Activated CD4-positive, alpha-beta memory T cell treated with anti-CD3 and anti-CD28 coated beads for 36 hours (primary cell): ENCODE measurements at places on chromosomes 2 and 18.

- DNase-seq = no peak
These were observed 559.5 kb upstream of the GCFC2 start for GRCh38 chr2:76270096-76270710.

DNA sequence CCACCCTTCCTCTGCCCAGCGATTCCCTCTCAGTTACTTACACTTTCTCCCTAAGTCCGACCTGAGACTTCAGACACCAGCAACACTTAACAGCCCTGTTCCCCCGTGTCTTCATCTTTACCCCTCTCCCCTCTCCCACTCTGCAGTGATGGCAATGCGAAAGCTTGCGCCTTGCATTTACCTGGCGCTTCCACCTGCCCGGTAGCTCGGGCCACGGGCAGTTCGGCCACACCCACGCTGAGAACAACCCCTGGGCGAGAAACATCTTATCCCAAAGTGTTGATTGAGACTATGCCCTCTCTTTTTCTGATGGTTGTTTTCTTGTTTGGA is 558 bp downstream of the DNAJC10 start:
- DNase-seq = no peak

DNA sequence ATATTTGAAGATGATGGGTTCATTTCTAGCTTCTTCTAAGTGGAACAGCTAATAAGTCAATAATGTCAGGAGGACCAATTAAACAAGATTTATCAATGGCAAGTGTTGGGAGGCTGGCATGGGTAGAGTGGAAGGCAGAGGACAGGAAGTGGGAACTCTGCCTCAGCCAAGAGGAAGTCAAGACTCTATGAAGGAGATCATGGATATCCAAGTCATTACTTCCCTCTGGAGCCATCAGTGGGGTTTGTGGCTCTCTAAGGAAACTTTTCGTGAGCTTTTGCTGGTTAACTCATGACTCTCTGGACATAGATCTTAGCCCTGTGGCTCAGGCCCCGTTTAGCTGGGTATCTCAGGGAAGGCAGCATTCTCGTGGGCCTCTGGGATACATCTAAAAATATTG is 410.4 kb upstream of the ID2 start:
- no peak for DNase-seq

DNA sequence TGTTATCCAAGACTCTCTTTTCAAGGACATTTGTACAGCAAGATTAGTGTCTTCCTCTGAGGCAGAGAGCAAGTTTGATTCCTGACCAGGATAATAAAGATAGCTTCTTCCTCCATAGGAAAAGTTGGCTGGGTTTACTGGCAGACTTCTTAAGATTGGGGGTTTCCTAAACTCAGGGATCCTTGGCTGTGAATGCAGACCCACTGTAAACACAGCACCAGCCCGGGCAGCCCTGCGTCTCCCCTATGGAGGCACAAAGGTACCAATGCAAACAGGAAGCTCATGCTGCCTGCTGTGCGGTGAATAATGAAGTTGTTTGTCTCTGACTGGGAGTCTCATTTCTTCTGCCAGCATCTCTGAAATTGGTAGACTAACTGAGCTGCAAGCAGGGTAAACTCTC is 96.2 kb upstream of the ARHGAP28 start:
- DNase-seq = no peak

DNA sequence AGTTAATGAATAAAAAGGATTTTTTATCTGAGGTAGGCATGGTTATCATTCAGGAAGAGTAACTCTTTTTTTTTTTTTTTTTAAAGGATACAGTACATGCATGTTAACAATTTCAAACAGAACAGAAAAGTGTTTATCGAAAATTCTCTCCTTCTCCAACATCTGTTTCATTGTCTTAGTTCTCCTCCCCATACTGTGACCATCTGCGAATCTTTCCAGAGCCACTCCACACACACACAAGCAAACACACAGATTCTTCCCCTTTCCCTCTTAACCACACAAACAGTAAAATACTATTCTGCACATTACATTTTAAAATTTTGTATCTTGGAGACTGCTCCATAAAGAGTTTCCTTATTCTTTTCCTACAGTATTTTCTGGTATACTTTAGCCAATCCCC is 38.0 kb downstream of the NPC1 start:
- no peak for DNase-seq
